ENCODE measurements at places on chromosomes 11 and 22.

DNA sequence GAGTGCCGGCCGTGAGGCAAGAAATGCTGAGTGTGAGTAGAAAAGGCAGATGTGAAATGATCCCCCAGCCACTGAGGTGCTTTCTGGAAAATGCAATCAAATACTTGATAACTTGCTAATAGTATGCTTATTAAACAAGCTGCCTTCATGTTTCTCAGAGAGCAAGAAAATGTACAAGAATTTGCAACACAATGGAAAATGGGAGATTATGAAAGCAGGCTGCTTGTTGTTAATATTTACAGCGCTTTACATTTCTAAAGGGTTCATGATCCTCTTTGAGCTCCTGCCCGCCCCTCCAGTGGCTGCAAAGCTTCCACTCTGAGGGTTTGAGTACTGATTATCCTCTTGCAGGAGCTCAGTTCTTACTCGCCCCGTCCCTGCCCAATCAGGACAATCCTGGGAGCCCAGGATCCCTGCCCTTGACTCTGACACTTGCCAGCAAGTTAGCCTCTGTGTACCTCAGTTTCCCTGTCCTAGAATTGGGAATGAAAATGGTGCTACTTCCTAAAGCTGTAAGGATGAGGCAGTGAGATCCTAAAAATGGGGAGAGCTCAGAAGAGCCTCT, 645.1 kb downstream of the TBC1D22A start:
- no peak for DNase-seq

GRCh38 chr11:2076441-2076840, 62.7 kb downstream of the IGF2 start:
- DNase-seq: no peak

DNA sequence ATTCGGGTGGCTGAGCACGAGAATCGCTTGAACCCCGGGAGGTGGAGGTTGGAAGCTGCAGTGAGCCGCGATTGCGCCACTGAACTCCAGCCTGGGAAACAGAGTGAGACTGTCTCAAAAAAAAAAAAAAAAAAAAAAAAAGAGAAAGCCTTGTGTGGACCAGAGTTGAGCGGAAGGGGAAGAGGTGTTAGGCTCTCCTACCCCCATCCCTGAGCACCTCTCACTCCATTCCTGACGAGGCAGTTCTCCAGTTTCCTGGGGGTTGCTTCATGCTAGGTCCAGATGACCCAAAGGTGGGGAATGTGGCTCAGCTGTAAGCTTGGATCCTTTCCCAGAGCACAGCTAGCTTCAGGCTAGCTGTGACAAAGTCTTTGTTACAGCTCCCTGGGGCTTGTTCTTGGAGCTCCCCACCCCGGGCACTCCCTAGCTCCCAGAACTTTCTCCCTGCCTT, 8.8 kb upstream of the DNAL4 start:
- no peak for DNase-seq

GRCh38 chr11:1748636-1749394, 1.6 kb downstream of the IFITM10 start:
- no peak for DNase-seq

DNA sequence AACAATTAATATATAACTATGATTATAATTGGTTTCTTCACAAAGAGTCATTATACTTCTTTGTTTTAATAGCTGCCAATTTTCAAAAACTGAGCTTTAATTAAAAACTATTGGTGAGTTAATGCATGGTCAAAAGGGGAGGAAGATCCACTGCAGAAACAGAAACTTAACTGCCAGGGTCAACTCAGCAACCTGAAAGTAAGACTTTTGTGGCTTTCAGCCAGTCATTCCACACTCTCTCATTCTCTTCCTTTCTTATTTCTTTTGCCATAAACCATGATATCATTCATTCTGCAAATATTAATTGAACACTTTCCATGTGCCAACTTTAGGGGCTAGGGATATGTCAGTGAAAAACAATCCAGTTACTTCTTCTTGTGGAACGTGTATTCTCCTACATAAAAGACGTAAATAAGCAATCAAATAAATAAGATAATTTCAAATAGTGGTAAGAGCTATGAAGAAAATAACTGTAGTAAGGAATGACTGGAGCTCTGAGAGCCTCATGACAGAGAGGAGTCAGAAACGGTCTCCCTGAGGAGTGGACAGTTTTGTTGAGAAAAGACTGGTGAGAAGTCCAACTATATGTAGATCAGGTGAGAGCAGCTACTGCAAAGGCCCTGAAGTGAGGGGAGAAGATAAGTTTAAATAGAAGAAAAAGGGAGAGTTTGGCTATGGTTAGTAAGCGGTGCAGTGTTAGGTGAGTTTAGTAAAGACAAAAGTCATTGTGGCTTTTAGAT, 130.5 kb downstream of the GRIA4 start:
- no peak for DNase-seq

DNA sequence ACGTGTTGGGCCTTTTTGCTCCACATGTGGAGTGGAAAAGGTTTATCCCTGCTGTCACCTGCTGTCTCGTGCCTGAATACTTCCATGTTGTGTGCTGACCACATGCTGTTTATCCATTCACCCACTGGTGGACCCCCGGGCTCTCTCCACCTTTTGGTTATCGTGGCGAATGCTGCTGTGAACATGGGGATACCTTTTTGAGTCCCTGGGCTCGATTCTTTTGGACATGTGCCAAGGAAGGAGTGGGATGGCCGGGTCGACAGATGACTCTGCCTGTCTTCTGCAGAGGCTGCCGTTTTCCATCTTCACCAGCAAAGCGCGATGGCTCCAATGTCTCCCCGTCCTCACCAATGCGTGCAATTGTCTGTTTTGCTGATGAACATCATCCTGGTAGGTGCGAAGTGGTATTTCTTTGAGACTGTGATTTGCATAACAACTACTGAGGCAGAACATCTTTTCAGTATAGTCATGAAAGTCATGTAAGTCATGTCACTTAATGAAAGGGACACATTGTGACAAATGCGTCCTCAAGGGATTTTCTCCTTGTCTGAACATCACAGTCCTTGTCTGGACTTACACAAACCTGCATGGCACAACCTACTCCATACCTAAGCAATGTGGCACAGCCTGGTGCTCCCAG, 758.7 kb downstream of the BRD1 start:
- DNase-seq: no peak

DNA sequence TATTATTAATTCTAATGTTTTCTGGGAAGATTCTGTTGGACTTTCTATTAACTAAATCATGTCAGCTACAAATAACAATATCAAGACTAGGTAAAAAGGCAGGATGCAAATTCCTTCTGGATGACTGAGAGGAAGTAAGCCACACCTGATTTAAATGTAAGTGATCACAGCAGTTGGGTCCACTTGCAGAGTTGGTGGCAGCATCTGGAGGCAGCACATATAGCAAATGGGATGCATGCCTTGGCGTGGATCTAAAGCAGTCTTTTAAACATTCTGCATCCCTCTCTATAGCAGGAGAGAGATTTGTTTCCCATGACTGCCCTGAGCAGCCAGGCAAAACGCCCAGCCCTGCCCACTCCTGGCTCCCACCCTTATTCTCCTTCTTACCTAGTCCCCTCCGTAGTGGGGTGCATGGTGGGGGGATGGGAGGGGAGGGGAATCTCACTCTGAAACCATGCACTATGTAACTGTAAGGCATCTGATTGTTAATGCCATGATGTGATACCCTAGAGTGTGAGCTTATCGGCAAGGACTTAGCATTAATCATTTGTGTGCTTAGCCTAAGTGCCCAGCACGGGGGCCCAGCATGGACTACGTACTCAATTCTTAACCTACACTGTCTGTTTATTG, 130.3 kb downstream of the EFCAB6 start:
- no peak for DNase-seq

DNA sequence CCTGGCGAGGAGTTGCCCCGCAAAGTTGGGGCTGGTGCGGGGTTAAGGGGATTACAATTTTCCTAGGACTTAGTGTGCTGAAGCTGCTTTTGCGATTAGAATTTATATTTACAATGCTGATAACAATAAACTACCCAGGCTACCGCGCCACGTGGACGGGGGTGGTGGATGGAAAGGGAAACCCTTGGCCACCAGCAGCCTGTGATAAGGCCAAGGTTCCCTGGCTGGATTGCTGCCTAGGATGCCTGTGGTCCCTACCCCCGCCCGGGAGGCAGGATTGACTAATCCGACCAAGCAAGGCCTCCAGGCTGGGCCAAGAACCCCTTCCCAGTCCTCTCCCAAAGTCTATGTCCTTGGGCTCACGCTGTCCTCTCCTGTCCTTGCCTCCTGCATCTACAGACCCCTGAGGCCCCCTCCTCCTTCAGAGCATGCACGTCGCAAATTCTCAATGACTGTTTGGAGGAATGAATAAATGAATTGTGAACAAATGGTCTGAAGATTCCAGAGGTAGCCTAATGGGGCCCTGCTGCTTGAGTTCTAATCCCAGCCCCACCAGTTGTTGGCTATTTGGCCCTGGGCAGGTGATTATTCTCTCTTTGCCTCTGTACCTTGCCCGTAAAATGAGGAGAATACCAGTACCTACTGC, 7.6 kb upstream of the CHKA start:
- no peak for DNase-seq

DNA sequence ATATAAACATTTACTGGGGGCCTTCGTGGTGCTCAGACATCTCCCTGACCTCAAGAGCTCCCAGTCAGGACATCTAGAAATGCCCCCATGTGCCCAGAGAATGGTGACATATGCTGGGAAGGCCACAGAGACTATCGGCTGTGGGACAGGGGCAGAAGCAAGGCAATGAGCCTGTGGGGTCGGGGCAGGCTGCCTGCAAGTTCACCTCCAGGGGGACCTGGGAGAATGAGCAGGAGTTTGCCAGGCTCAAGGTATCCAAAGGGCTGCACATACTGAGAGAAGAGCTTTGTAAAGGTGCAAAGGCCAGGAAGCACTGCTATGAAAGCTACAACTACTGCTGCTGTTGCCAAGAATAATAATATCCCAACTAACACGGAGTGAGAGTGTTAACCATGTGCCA, 233.9 kb downstream of the TENM4 start:
- DNase-seq: no peak

DNA sequence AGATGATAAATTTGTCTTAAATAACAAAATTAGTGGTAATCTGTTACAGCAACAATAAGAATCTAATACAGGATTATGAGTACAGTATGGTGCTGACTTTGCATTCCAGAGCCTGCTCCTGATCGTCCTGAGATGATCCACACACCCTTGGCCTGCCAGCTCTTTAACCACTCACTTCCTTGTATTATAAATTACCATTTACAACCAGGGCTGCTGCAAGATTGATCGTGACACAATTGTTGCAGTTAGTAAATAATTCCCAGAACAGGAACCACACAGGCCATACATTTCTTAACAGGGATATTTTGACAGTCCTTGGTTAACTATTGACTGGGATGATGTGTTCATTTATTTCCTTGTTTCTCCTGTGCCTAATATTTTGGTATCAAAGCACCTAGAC, 3.8 kb upstream of the CBLIF start:
- DNase-seq: no peak

GRCh38 chr22:40107851-40108378, 69.8 kb upstream of the TNRC6B start:
- DNase-seq: no peak

Data from DMS79 treated with DMSO at 0.1 percent for 48 hours (cell line).